ENCODE measurements at places on chromosomes 7 and 10.

DNA sequence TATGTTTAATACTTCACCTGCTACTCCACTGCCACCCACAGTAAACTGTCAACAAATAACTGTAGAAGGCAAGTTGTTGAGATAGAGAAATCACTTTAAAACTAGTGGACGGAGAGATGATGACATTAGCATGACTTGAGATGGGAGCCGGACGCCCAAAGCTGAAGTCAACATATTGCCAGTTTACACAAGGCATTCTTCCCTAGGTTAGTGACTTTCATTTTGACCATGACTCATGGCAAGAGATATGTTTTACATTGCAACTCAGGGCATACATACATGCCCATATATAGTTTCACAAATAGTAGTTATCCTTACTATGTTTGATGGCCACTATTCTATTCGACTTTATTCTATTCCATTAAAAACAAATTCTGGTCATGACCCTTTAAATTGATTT is 296.6 kb downstream of the PLXNA4 start:
- DNase-seq, result no peak

GRCh38 chr7:44150466-44150832 is 9.3 kb upstream of the MYL7 start:
- DNase-seq, result no peak

DNA sequence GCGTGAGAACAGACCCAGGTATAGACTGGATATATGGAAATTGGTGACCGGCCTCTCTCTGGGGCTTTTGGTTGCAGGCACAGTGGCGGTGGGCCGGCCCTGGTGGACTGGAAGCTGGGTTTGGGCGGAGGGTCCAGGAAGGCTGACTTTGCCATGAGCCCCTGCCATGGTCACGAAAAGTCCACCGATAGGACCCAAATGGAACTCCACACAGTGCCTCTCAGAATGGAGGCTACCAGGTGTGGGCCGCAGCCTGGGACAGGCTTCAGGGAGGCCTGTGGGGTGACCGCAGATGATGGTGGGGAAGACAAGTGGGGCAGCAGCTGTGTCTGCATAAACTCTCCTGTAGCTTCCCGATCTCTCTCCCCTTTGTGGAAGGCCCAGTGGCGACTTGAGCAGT is 123.2 kb downstream of the DNAJB6 start:
- DNase-seq, result no peak

GRCh38 chr7:117796889-117797288 is 76.4 kb downstream of the CTTNBP2 start:
- DNase-seq, result no peak

- no peak for DNase-seq
Measured at GRCh38 chr10:129675027-129675769, 208.2 kb downstream of the MGMT start.

DNA sequence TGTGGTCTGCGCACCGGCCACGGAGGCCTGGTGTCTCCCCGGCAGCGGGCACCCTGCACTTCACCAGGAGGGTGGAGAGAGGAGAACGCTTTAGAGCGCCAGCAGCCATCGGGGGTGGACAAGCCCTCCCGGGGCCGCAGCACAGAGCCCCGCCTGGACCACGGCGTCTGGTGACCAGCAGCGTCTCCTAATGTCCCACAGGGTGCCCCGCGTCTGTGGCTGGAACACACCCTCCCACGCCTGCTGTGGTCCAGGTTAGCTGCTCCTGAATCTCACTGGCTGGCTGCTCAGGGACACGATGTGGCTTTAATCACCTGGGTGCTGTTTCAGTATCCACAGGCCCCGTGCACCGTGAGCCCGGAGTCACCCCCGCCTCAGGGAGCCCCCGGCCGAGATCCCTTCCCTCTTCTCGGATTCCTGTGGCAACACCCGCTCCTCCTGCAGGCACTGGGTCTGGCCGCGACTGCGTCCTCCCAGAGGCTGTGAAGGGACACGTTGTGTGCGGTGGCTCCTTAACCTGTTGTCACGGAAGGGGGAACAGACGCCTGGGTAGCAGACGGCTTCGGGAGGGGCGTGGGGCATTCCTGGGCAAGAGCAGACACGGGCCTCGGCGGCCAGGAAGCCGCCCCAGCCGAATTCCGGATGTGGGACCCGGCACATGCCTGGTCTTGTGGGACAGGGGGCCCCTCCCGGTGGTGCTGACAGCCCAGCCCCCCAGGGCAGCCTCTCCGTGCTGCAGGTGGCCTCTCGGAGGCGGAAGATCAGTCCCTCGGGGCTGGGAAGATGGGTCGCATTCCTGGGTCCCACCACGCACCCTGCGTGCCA is 78.9 kb downstream of the FOXL3 start:
- DNase-seq, result no peak

DNA sequence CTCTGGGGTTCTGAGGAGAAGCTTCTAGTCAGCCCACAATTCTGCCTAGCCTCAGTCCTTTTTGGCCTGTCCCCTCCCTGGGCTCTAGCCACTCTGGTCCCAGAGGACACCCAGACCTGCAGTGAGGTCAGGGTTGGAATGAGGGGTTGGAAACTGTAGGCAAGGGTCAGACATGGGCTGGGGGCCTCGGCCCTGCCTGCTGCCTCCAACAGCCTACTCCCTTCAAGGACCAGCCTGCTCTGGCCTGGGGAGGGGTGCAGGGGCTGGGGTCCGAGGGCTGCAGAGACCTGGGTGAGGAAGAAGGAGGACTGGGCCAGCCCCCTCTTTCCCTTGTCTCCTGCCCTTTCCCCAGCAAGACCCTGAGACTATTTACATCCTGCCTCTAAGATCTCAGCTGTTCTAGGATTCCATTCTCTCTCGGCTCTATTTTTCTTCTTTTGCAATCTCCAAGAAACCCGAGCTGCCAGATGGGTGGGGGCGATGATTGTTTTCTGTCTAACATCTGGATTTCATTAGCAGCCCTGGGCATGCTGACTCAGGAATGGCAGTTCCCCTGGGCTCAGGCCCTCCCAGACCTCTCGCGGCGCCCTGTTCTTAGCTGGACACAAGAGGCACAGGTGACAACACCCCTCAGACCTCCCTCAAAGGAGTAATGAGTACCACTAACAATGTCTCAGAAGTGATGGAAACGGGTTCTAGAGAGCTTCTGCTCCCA is 23.1 kb downstream of the ZCCHC24 start:
- peak; percentile 94 for DNase-seq

DNA sequence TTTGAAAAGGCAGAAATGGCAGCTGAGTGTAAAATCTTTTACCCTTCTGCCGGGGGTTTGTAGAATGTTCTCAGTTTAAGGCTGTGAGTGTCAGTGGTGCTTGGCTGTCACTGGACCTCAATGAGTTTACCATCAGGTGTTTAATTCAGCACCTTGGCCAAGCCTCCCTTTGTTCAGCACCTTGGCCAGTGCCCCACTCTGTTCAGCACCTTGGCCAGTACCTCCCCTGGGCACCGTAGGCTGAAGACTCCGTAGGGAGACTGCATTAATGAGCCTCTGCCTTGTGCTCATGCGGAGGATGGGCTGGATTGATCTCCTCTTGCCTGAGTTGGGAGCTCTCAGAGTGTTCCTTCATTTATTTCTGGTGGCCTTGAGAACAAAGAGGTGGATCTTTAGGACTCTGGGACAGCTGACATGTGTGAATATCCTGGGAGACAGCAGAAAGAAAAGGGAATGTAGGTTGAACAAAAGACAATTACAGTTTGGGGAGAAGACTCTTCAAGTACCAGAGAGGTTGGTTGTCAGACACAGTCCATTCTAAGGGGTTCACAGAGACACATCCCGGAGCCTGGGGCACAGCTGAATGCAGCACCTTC is 1.6 kb downstream of the FAM24A start:
- no peak for DNase-seq

DNA sequence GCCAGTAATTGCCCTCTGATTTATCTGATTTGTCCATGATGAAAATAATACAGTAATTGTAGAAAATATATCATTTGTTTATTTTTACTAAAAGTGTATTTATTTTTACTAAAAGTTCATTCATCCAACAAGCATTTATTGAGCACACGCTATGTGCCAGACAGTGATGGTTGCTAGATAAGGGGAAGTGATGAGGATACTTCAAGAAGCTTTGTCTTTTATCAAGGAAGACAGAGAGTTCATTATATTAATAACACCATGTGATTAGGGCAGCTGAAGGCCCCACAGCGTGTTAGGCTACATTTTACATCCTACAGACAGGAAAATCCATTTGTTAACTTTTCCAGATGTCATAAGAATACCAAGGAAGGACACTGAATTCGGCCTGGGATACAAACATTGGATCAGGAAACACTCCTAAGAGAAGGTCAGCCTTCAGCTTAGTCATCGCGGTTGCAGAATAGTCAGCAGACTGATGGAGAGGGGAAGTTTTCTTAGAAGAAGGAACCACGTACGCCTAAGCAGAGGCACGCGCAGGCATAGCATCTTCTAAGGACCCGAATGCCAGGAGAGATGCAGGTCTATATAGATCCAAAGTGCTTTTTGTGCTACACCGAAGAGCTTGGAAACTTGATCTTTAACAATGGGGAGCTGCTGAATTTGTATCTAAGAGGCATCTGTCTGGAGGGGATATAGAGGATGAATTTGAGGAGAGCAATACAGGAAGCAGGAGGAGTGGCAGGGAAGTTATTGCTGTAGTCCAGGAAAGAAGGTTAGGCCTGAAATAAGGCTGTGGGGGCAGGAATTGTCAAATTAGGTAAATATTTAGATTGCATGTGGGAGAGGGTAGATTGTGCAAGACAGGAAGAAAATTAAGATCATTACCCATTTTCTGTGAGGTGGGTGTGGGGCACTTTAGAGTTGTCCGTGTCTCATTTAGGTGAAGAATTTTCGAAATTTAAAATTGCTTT is 85.7 kb downstream of the LRGUK start:
- no peak for DNase-seq

DNA sequence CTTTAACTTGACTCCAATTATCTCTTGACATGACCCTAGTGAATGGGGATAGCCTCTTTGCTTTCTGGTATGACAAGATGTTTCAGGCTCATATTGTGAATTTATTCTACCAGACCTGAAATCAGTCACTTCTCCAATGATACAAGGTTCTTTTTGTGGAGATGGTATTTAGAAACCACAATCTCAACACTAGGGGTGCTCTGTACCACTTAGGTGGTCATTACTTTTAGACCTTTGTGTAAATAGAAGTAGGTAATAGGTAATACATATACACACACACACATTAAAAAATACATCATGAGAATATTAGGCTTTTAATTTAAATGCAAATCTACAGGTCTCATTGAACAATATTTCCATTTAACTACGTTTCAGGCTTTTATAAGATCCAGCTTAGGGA is 199.0 kb upstream of the RHOBTB1 start:
- DNase-seq, result no peak
